ENCODE measurements at places on chromosomes 7 and 10.

DNA sequence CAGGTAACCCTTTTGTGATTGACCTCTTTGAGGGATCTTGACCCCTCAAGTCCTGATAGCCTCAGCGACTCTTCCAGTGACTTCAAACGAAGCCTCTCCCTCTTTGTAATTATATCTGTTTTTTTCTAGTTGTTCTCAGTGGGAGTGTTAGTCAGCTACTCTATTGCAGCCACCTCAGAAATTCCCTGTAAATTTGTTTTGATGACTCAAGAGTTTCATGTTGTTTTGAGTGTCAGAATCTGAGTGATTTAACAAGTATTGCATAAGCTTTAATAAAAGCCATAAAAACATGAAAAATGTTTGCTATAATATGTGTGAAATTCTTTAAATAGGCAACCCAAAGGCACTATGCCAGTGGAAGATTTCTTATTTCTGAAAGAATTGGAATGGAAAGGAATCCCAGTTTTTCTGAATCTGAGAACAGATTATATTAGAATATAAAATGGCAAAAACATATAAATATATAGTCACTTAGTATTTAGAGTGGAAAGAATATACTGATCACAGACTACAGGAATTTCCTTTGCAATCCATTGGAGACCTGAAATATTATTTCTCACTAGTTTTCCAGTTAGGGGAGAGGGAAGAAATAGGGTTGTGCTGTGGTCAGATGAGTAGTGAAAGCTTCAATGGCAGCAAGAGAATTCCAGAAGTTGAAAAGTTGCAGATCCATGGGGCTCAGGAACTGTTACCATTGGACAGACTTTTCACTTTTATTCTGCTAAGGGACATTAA is 94.4 kb upstream of the SEMA3C start:
- DNase-seq: no peak

GRCh38 chr10:109275960-109276359 is 647.4 kb downstream of the XPNPEP1 start:
- no peak for DNase-seq

- DNase-seq: no peak
Observed at GRCh38 chr7:31114593-31115343, 62.7 kb downstream of the ADCYAP1R1 start.

- DNase-seq: no peak
Observed at GRCh38 chr10:86823565-86823964, 67.1 kb downstream of the BMPR1A start.

DNA sequence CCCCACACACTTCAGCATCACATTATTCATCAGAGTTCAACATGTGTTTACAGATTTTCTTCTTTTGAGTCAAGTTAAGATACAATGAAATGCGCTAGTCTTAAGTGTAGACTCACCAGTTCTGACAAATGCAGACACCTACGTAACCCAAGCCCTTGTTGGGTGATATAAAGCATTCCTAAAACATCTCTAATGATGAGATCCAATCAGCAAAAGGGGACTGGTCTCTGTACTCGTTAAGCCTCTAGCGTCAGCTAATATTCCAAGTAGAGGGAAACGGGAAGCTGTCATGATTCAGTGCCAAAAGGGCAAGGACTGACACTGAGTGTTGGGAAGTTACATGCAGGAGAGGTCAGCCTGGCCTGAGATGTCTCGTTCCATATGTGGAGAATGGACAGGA is 38.7 kb upstream of the TRIL start:
- DNase-seq: no peak

GRCh38 chr10:127313996-127314700 is 117.8 kb upstream of the INSYN2A start:
- no peak for DNase-seq

DNA sequence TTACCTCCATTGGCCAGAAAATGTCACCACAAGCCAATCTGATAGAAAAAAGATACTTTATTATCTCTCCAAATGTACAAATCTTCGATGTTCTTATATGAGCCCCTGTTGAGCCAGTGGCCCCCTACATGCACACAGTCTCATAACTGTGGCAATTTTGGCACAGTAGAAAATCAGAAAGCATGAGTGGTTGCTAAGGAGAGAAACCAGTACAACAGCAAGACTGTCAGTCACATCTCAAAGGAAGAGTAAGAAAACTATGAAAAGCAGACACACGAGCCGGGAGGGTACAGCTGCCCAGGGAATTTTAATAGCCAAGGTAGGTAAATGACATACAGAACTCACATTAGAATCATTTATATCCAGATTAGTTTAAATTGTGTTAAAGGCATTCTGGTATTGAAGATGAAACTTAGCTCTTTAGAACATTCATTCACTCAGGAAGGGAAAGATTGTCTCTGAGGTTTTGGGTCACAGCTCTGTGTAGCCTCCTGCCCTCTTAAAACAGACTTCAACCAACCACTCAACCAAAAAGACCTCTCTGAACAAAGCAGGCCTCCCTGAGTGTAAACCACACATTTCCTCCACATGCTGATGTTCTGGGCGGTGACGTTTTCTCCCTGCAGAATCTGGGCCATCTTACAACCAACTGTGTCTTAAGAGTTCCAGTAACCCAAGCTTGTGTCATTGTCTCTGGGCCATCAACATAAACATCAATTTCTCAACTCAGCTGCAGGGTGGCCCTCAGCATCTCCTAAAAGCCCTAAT is 80.8 kb upstream of the ADAM12 start:
- no peak for DNase-seq

DNA sequence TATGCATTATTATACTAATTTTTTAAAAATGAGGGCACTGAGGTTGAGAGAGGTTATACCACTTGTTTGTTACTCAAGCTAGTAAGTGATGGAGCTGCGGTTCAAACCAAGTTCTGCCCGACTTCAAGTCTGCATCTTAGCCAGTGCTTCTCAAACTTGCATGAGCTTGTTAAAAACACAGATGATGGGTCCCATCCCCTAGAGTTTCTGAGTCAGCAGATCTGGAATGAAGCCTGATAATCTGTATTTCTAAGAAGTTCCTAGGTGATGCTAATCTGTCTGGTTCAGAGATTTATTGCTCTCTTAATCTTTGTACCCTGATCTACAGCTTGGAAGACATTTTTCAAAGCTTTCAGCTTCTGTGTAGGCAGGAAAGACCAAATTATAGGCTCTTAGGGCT is 67.7 kb upstream of the CC2D2B start:
- no peak for DNase-seq

GRCh38 chr7:117424090-117424829 is 3.0 kb downstream of the ASZ1 start:
- no peak for DNase-seq

DNA sequence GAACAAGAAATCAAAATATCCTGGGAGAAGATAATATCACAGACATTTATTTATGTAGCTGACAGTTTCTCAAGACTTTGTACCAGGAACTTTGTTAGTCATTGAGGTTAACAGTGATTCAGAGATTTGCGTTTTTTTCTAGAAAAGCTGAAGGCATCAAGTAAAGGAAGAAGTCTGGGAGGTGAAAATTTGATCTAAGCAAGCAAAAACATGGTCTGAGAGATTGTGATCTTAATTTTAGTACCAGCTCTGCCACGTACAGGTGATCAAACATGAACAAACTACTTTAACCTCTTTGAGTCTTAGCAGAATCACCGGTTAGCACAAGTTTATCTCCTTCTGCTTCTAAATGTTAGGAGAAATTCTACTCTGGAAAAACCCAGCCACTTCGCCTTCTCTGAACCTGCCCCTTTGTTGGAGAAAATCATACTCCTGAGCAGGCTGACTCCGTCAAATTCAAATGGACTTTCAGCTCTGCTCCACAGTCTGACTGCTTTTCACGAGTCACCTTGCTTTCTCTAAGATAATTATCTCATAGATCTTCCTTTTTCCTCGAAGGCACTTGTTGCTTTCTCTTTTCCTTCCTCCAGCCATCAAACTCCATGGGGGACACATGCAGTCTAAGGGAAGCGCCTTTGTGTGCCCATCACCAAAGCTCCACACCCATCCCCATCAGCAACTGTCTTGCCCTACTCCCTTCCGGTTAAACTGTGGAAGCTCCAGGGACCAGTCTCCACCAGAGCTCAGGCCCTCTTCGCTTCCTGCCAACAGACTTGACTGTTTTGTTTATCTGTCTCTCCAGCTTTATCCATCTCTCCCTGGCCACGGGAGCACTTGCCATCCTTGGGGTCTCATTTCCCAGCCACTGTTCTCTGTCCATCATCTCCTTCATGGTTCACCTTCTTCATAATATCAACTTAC is 86.3 kb downstream of the PRKCQ start:
- no peak for DNase-seq

DNA sequence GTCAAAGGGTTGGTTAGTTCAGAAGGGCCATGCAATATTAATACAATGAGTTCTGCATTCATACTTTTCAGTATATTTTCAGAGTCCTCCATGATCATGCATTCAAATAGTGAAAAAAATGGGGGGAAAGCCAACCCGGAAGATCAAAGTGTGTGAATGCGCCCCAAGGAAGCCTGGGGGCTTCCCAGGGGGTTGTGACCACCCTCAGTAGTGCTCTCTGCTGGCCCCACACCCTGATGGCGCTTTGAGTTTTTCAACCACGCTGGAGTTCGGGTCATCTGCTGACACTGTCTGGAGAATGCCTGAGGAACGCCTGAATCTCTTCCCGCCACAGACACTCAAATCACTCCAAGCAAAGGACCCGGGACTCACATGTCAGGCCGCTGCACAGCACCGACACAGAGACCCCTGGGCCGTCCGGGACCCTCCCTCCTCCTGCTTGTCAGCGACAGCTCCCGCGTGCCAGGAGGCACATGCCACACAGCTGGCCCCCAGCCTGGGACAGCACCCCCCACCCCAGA is 1.0 kb downstream of the TNS3 start:
- DNase-seq: no peak

DNA sequence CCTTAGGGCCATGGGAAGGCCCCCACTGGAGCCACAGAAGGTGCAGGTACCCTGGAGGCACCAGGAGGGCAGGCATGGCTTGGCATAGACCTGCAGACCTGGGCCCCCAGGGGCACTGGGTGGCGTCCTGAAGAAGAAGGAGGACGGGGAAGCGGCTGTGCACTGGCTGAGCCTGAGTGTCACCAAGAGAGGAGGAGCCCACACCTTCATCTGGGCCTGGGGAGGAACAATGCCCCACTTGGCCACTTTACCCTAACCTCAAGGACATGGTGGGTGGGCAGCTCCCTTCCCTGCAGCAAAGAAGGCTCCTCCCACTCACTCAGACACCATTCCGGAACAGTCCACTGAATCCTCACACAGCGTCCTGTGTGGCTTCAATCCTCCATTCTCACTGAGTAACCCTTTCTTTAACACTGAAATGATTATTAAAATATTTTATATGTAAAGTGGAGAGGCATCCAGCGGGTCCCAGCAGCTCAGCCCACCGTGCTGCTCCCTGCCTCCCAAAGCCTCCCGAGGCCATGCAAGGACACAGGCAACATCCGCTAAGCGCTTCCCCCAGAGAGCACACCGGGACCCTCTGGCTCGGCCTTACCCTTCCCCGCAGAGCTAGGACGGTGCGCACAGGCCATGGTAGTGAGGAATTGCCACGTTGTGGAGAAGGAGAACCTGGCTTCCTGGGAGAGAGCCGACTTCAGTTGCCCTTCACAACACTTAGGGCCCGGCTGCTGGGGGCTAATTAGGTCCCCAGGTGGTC is 516.7 kb upstream of the MGMT start:
- DNase-seq: no peak
